AG20443 (cell line): ENCODE measurements at places on chromosomes 13 and 19.

DNA sequence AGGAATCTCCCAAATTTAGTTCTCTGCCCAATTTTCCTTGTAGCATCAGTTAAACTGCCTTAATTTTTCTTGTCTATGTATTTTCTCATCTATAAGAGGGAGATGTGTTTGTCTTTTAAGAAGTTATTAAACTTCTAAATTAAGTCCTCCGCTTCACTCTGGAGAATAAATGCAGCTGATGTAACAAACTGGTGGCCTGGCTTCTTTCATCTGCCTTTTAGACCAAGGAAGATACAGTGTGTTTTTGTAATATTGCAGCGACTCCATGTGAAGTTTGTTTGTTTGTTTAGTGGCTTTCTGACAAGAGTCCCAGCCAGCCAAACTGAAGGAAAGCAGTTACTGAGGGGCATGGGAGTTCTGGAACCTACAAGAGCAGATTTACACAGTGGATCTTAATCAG is 56.4 kb downstream of the KLF12 start:
- no peak for DNase-seq

DNA sequence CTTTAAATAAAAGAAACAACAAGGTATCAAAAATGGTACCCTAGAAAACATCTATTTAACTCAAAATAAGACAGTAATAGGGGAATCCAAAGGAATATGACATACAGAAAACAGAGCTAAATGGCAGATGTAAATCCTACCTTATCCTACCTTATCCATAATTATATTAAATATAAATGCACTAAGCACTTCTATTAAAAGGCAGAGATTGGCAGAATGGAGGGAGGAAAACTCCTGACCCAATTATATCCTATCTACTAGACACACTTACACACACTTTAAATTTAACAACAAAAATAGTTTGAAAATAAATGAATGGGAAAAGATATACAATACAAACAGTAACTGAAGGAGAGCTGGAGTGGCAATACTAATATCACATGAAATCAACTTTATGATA is 14.4 kb downstream of the RNASEH2B start:
- DNase-seq = no peak

DNA sequence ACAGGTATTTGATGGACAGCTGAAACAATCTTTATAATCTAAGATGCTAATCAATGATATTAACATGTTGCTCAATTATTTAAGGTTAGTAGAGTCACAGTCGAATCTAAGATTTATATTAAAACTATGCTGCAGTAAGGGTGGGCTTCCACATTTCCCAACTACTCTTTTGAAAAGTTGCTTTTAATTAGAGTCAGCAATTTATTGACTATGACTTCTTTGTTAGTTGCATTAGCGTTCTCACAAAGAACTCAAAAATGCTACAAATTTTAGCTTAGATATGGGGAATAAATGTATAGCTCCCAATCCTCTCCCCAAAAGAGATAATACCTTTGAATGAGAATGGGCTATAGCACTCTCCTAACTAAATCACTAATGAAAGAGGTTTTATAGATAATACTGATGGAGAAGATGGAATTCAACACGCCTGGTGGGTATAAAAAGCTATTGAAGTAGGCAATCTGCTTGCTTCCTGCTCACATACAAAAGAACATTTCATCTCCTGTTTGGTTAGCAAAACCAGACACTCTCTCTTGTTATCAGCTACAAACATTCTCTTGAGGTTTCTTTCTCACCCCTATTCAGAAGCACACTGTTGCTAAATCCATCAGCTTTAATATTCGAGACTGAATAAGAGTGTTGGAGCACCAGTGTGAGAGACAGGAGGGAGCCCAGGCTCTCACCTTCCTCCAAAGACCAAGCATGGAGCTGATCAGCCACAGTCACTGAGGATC is 2.4 kb upstream of the FLT1 start:
- DNase-seq = no peak

DNA sequence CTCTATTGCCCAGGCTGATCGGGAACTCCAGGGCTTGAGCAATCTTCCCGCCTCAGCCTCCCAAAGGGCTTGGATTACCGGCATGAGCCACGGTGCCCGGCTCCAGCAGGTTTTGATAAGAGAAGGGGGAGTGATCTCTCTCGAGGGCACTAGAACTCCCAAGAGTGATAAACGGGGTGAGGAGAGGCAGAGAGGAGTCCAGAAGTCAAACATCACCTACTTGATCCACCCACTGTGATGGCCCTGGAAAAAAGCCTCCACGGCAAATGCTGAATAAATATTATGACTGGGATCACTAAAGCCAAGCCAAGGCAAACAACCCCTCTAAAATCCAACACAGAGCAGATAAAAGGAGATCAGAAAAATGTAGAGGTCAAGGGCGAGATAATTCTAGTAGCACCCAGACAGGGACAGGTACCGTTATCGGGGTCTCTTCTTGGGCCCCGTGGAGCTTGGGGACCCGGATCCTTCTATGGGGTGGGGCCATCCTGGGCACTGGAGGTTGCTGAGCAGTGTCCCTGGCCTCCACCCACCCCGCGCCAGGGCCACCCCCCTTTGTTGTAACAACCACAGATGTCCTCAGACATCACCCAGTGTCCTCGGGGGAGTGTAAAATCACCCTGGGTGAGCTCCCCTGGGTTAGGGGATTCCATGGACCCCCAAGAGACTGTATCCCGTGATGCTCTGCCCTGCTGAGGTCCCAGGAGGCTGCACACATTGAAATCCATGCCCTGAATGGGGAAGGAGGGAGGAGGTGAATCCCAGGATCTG is 3.7 kb upstream of the CREB3L3 start:
- no peak for DNase-seq

DNA sequence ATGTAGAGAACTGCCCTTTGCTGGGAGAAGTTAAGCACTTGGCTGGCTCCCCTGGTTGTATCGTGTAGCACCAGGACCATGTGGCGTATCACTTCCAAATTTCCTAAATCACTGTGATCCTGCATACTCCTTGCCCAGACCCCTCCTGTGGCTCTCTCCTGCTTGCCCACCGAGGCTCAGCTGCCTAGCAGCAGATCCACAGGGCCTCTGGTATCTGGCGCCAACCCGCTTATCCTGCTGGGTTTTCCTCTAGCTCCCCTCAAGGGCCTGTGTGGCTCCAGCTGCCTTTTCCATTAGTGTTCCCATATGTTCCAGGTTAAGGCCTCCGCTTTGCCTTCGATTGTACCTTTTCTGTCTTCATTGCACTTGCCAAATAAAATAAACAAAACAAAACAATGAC is 16.5 kb downstream of the LRCH1 start:
- DNase-seq = no peak

GRCh38 chr13:93797463-93797862 is 570.9 kb downstream of the GPC6 start:
- DNase-seq = no peak

DNA sequence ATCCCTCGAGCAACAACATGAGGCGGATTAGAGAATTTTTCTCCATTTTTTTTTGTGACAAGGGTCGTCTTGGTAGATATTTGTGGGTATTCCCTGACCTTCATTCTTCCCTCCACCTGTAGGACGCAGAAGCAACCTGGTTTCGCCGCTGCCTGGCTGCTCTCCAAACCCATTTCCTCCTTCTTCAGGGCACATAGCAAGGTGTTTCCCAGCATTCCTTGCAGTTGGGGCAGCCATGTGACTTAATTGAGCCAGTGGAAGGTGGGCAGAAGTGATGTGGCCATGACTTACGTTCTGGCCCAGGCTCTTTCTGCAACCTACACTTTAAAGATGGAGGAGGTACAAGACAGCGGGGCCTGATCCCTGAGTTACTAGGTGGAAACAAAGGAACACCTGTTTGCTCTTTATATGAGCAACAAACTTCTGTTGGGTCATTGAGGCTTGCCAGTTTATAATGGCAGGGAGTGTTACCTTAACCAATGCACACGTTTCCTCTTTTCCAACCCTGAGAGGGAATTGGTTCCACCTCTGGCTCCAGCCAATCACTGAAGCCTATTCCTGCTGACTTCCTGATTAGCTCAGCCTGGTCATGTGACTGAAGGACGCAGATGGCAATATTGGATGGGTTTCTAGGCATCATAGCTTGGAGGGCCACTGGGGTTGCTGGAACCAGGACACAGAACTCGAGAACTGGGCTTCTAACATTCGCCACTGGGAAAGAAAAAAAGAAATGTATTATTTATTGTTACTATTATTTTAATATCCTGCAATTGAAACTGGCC is 30.8 kb upstream of the ZNRF4 start:
- DNase-seq = no peak

GRCh38 chr19:7744871-7745650 is 2.3 kb downstream of the CD209 start:
- no peak for DNase-seq

DNA sequence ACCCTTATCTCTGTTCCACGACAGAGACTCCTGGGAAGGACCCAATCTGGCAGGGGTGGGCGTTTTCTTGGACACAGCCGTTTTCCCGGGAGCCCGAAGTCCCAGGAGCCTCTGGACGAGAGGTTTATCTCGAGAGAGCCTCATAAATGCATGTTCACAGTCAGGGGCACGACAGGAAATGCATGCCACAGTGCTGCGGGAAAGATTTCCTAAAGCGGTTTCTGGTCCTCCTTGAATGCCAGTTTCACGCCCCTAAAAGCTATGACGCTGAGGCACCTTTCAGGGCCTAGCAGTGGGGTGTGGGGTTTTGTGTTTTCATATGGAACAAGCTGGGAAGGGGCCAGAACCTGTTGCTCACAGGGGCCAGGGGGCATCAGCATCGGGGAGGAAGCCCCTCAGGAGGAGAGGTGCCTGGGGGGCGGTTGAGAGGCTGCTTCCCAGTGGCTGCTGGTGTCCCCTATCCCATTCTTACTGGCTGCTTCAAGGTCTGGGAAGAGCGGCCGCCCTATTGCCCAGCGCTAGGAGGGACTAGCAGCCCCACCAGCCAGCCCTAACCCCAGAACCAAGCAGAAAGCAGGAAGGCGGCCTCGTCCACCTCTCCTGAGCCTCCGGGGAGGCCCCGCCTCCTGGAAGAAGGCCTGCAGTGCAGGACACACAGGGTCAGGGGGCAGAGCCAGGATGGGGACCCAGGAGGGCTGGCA is 157.0 kb downstream of the KDM4B start:
- no peak for DNase-seq

- DNase-seq = no peak
Measured at GRCh38 chr13:114007566-114007965, 33.7 kb upstream of the C13orf46 start.
